ENCODE measurements at places on chromosomes 7 and 10.

GRCh38 chr7:121824276-121824675 lies 48.7 kb upstream of the PTPRZ1 start:
- no peak for DNase-seq

DNA sequence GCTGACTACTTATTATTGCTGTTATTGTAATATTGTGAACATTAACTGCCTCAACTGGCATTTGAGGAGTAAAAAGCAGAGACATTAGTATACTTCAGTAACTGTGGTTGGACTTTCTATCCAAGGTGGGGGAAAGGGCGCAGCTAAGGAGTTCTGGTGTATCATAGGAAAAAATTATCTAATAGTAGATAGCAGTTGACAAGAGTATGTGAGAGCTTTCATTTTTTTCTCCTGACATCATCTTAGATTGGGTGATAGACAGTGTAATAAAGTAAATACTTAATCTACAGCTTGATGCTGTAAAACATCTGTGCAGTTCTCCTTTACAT lies 68.9 kb downstream of the PHTF2 start:
- no peak for DNase-seq

DNA sequence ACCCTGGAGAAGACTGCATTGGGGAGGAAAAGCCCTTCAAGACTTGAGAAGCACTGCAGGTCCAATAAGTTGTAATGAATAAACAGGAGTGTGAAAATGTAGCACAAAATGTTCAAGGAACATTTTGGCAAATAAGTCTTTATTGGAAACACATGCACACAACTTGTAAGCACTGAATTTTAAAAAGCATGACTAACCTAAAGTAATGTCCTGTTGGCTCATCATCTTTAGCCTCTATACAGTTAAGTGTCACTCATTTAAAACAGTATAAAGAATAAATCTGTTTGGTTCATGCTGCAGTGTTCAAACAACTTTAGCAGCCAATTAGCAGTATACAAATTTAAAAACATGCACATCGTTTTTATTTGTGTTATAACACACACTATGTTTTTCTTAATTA lies 108.6 kb downstream of the CDK6 start:
- DNase-seq: no peak

GRCh38 chr10:4473977-4474376 lies 352.0 kb upstream of the AKR1E2 start:
- DNase-seq: no peak

DNA sequence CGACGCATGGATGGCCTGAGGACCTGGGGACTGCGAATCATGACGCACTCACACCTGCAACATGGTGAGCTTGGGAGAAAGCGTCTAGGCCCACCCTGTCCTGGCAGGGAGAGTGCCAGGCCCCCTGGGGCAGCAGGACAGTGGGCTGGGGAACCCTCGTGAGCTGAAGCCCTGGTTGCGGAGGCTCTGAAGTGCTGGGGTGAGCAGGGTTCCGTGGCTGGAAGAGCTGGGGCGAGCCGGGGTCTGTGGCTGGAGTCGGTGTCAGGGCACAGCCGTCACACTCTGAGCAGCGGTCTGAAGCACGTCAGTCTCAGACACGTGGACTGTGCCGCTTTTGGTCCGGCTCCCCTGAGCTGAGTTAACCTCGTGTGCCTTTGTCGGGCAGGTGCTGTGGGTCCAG lies 4.7 kb downstream of the SUN1 start:
- DNase-seq: no peak

DNA sequence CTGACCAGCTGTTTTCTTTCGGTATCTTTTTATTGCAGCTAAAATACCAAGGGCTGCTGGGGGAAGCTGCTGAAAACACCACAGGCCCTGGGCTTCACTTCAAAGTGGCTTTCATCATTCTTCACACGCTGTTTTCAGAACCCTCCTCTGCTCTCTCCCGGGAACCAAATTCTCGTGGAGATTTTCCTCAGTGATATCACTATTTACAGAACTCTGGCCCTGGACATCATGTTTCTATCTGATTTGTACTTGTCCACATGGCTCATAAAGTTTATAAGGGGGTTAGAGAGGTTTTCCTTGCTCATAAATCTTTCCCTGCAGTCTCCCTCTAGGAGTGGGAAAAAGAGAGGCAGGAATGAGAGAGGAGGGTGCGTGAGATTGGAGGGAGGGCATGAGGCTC lies 177.4 kb upstream of the NPVF start:
- no peak for DNase-seq

DNA sequence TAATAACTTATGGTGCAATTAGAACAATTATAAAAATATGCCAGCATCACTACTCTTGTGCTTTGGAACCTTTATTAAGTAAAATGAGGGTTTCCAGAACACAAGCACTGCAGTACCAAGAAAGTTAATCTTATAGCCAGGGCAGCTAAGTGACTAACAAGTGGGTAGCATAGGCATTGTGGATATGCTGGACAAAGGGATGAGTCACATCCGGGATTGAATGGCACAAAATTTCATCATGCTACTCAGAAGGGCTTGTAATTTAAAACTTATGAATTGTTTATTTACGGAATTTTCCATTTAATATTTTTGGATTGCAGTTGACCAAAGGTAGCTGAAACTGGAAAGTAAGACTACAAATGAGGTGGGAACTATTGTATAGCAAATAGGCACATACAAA lies 250.6 kb downstream of the C7orf25 start:
- no peak for DNase-seq

DNA sequence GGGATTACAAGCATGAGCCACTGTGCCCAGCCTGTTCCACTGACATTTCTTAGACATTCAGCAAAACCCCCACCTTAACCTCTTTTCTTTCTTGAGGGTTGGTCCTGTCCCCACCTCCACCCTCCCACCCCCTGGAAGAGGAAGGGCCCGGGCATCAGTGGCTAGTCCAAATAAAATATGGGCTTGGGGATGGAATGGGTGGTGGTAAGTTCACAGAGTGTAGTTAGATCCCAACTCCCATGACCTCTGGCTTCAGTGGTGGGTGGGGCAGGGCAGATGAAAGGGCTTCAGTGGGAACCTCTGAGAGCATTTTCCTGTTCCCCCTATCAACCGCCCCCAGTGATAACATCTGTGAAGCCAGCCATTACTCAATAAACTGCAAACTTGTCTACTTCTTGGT lies 9.8 kb downstream of the SFXN3 start:
- no peak for DNase-seq

DNA sequence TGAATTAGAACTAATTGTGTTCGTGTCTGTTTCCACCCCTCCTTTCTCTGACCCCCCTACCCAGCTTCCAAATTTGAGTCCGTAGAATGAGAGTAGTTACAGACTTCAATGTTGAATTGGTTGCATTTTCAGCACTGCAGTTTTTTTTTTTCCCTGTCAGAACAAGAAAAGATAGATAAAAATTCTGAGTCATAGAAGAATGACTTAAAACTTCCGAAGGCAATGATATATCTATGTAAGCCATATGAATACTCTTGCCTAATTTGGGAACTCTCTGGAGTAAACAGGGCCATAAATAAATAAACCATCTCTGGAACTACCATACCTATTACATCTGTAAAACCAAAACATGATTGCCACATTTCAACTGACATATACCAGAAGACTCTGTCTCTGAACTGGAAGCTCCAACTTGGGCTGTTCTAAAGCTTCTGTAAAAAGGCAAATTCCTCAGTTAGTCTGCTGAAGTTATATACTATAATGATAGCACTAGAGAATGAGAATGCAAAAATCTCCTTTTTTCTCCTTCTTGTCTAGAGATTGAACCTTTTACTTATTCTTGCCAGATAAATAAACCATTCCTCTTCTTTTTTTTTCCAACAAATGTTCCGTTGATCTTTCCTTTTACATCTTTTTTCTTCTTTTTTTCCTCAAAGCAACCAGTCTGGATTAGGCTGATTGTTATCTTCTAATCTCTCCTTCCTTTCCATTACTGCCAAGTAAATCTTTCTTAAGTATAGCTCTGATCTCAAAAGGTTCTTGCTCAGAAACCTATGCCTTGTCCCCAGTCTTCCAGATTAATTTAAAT lies 23.5 kb downstream of the VCL start:
- DNase-seq: no peak

- no peak for DNase-seq
Measured at GRCh38 chr7:24704311-24704710, 53.0 kb downstream of the GSDME start.

- DNase-seq: no peak
Measured at GRCh38 chr7:47233996-47234395, 347.9 kb downstream of the TNS3 start.
